ENCODE measurements at places on chromosomes 6 and 20. TPM values are rescaled to one million over a fixed set of nuclear protein-coding genes. Genes with fewer than 3 reads are reported as not detected.

Gene OR12D2
- not detected for total RNA-seq

Gene MMP24
- 34.6 TPM for total RNA-seq

Gene VSX1
- total RNA-seq = 0.43 TPM

Gene CDH22
- total RNA-seq = 0.03 TPM

Gene C20orf202
- not detected for total RNA-seq

Gene GLO1
- 108 TPM for total RNA-seq

Gene TMEM244
- not detected for total RNA-seq

Gene QKI
- 48.8 TPM for total RNA-seq

Gene TFAP2D
- not detected for total RNA-seq

Gene OXT
- not detected for total RNA-seq

Gene APOBEC2
- not detected for total RNA-seq

Gene IMPG1
- total RNA-seq = not detected

Gene PDE10A
- total RNA-seq = 25.5 TPM

Gene PBOV1
- total RNA-seq = not detected

Gene RPS6KA2
- total RNA-seq = 0.11 TPM

Gene DNAH8
- not detected for total RNA-seq

Gene ENPP3
- not detected for total RNA-seq

Gene HSPA12B
- 0.39 TPM for total RNA-seq

Gene PTK6
- total RNA-seq = 2.5 TPM

Gene TCF15
- not detected for total RNA-seq

Gene EYS
- total RNA-seq = 0.07 TPM

Gene DZANK1
- 3.0 TPM for total RNA-seq

Gene BPI
- not detected for total RNA-seq

Gene FRMD1
- total RNA-seq = 0.05 TPM

Gene SLC44A4
- not detected for total RNA-seq

Gene CABLES2
- 6.4 TPM for total RNA-seq

Gene FAM83B
- total RNA-seq = not detected

Gene DLL1
- total RNA-seq = 0.45 TPM

Gene MYMX
- total RNA-seq = not detected

Gene BCL2L1
- total RNA-seq = 270 TPM

Gene PABPC1L
- total RNA-seq = 13.3 TPM

Gene MCHR2
- not detected for total RNA-seq

Gene GLP1R
- not detected for total RNA-seq

Gene KCNB1
- total RNA-seq = 4.3 TPM

Gene CLPSL1
- not detected for total RNA-seq

Gene HLA-DQB1
- not detected for total RNA-seq

Gene LY6G6C
- not detected for total RNA-seq

Gene PRSS16
- total RNA-seq = 2.5 TPM

Gene CITED2
- 27.7 TPM for total RNA-seq

Gene HNF4A
- 15.4 TPM for total RNA-seq

Gene ID1
- total RNA-seq = 425 TPM

Gene PTCHD4
- total RNA-seq = not detected

Gene ADGB
- not detected for total RNA-seq

Gene SLC26A8
- total RNA-seq = not detected

Gene PHACTR1
- total RNA-seq = not detected

Gene B3GAT2
- total RNA-seq = not detected

Gene LTB
- total RNA-seq = not detected

Gene ITPA
- 137 TPM for total RNA-seq

Gene TMEM200A
- 0.07 TPM for total RNA-seq

Gene KCNK15
- 0.32 TPM for total RNA-seq

Gene MOCS1
- 2.2 TPM for total RNA-seq

Gene CDSN
- total RNA-seq = not detected

Gene COMMD7
- total RNA-seq = 60.6 TPM

Gene PYGB
- total RNA-seq = 229 TPM

Gene BACH2
- 0.64 TPM for total RNA-seq

Gene CLIC5
- not detected for total RNA-seq

Gene BPIFA1
- not detected for total RNA-seq

Gene RCAN2
- not detected for total RNA-seq

Gene NCOA5
- total RNA-seq = 23.8 TPM
